Activated T-helper 1 cell treated with anti-CD3 and anti-CD28 coated beads, Interleukin-2, amount 50 U/mL, for 16 hours (primary cell): ENCODE measurements at places on chromosomes 2 and 18.
A peak's percentile ranks its signal among the peaks of the same experiment; 100 is the strongest.

- no peak for DNase-seq
Measured at GRCh38 chr2:160267022-160267421, 67.0 kb upstream of the ITGB6 start.

- no peak for DNase-seq
Measured at GRCh38 chr2:20994130-20994529, 49.7 kb downstream of the APOB start.

DNA sequence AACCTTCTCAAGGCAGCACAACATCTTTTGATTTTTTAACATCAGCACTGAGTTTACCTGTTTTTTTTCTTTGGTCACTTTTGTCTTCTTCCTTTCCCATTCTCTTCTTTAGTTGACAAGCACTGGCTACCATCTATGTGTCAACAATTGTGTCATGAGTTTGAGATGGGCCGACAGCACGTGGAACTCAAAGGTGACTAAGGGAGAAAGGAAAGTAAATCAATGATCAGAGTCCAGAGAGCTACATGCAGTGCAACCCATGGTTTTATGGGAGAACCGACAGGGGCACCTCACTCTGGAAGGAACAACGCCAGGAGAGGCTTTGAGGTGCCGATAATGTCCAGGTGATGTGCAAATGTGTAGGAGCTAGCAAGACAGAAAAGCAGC is 755.5 kb downstream of the RNF144A start:
- DNase-seq: no peak

GRCh38 chr18:24954341-24954740 is 397.6 kb downstream of the ZNF521 start:
- no peak for DNase-seq

GRCh38 chr2:134232461-134232860 is 21.4 kb upstream of the MGAT5 start:
- DNase-seq: no peak

GRCh38 chr2:138724327-138724726 is 55.9 kb downstream of the NXPH2 start:
- DNase-seq: no peak

GRCh38 chr18:78296166-78296565 is 683.5 kb upstream of the SALL3 start:
- no peak for DNase-seq

GRCh38 chr2:196974970-196975369 is 48.5 kb upstream of the PGAP1 start:
- no peak for DNase-seq

GRCh38 chr2:117087535-117088291 is 726.8 kb upstream of the DDX18 start:
- no peak for DNase-seq

- DNase-seq: no peak
Measured at GRCh38 chr18:49094136-49094535, 143.4 kb upstream of the SMAD7 start.

GRCh38 chr2:113085542-113085941 is 17.8 kb downstream of the IL1F10 start:
- no peak for DNase-seq

DNA sequence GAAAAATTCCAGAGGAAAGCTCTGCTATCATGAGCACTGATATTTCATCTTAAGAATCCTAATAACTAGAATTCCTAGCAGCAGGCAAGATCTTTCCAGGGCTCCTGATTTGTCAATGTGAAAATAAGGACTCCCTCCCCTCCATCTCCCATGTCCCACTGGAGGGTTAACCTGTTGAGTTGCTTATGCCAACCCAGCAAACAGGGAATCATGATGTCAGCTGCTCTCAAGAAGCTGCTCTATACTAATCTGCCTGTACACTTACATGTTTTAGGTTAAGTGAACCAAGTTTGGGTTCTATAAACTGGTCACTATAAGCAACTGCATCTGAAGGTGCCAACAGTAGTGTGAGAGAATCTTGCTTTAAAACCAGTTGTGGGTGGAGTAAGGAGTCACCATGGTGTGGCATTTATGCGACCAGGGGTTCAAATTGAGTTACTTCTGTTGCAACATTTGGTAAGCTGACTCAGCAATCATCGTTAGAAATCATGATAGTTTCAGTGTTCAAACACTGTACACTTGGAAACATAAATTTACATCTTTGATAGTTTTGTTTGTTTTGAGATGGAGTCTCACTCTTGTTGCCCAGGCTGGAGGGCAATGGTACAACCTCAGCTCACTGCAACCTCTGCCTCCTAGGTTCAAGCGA is 53.4 kb downstream of the STK25 start:
- no peak for DNase-seq

- DNase-seq: no peak
Measured at GRCh38 chr18:69936191-69936558, 11.5 kb downstream of the CD226 start.

DNA sequence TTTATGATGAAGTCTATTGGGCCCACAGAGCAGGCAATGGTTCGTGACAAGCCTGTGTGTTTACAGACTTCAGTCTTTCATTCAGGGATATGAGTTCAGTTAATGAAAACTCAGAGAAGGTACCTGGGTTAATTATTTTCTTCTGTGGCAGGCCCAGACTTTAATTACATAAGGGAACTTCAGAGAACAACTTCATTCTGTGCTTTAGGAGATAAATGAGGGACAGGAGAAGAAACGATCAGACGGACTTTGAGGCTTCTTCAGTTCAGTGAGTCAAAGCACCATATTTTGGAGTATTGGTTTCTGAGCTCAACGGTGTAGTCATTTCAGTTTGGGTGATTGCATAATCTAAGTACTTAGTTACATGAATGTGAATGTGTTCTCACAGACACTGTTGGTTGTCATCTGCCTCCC is 203.0 kb upstream of the KCNJ3 start:
- DNase-seq: no peak

GRCh38 chr2:211494536-211494935 is 938.1 kb downstream of the CPS1 start:
- no peak for DNase-seq

DNA sequence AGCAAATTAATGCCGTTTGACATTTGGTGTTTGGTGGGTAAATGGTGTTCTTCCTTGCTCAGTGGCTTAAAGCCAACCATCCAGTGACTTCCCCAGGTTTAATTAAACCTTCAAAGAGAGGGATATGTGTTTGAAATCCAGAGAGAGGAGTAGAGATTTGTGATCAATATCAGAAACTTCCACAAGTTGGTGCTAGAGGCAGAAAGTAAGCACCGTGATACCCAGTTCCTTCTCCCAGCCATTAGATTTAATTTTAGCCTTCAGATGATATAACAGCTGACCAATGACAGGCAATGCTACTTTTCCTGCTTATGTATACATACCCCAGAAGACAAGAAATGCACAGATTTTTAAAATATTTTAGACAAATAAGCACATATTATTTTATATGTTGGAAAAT is 398.5 kb downstream of the CDH2 start:
- DNase-seq: no peak

GRCh38 chr2:229868794-229869193 is 53.0 kb downstream of the TRIP12 start:
- DNase-seq: no peak

- no peak for DNase-seq
Measured at GRCh38 chr2:5367321-5367720, 324.9 kb upstream of the SOX11 start.

GRCh38 chr2:18639756-18640453 is 50.5 kb upstream of the NT5C1B start:
- no peak for DNase-seq

- DNase-seq: peak; percentile 17
Measured at GRCh38 chr2:200905618-200906296, 16.6 kb downstream of the NIF3L1 start.

DNA sequence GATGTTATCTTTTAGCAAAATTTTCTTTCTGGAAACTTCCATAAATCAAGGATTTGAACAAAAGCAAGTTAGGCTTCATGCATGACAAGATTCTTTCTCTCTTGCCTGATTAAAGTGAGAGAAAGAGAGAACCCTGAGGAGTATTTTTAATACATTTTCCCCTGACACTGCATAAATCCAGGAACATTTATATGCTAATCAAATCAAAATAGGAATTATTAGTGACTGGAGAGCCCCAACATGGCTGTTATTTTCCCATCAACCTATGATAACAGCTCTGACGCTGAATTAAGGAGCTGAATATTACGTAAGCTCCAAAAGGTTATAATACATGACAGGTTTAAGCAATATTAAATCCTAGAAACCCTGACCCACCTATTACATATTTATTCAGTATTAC is 930.2 kb upstream of the PIK3C3 start:
- no peak for DNase-seq

DNA sequence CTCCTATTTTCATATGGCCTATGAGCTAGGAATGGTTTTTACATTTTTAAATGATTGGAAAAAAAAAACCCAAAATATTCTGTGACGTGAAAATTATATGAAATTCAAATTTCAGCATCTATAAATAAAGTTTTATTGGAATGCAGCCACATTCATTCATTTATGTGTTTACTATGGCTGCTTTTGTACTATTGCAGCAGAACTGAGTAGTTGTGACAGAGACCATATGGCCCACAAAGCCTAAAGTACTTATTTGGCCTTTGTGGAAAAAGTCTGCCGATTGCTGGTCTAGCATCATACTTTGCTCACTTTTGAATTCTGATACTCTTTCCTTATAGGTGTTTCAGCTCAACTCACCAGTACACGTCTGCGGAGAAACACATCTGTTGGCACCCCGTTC is 39.0 kb downstream of the MYO3B start:
- no peak for DNase-seq

DNA sequence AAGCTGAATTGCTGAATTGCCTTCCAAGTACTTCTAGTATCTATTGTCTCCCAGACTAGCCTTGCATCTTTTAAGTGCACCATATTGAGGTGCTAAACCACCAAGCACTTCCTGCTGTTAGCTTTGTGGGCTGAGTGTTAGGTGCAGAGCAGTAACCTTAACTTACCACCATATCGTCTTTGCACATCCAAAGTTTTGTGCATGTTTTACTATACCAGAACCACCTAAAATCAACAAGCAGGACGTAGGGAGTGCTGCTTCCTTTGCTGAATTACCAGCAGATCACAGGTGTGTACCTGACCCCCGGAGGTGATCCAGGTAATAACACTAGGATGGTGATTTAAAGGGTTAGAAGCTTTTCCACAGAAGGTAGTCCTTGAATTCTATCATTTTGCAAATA is 359.9 kb upstream of the HNRNPA3 start:
- no peak for DNase-seq

DNA sequence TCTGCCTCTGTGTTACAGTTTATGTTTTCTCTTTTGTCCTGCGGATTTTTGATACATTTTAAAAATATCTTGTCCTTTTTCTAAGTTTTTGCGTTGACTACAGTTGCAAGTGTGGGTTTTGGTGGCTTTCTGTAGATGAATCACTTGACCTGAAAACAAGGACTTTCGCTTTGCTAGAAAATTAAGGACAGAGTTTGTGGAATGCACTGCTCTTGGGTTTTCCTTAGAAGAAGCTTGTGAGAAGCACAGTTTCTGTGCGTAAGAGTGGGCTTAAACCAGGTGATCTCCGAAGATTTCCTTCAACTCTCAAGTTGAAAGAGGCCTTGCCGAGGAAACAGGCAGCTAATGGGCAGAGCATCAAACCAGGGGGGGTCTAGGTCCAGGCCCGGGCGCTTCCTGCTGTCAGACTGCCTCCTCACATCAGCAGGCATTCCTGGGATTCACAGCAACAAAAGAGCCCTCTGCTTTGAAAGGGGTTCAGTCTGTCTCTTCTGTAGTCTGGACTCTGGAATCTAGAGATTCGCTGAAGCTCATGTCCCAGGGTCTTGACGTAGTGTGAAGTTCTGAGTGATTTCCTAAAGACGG is 17.3 kb downstream of the NCK2 start:
- no peak for DNase-seq

- DNase-seq: no peak
Measured at GRCh38 chr2:236171181-236171679, 3.0 kb upstream of the GBX2 start.
